ENCODE measurements at places on chromosomes 1 and 21.
A peak's percentile ranks its signal among the peaks of the same experiment; 100 is the strongest.

DNA sequence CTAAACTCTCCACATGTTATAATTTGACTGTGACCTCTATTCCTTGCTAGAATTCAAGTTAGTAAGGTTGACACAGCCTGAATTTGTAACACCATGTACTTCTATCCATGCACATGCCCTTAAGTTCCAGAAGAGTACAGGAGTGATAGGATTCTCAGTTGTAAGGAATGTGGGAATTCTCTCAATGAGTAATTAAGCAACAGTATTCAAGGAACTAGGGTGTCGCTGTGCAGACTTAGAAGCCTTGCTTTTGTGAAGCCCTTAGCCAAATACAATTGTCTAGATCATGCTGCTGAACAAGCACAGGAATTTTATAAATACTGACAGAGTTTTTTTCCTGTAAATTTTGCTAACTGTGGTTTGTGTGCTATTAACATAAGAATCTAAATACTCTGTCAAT lies 276.3 kb upstream of the PTBP2 start:
- no peak for DNase-seq
- H3K4me1 ChIP-seq: no peaks in the 10 kb centered on the region
- H3K36me3 ChIP-seq: no peaks in the 10 kb centered on the region
- H3K4me3 ChIP-seq: no peak overlapping the region
- no peaks in the 10 kb centered on the region for H3K27me3 ChIP-seq
- H3K27ac ChIP-seq: no peak overlapping the region

- H3K4me3 ChIP-seq: peak overlapping the region; percentile 93
- peak overlapping the region; percentile 83 for H3K27ac ChIP-seq
- peak; percentile 28 for DNase-seq
- H3K36me3 ChIP-seq: no peaks in the 10 kb centered on the region
- peaks cover 44% of the 10 kb centered on the region for H3K4me1 ChIP-seq
Observed at GRCh38 chr1:201022820-201023516, 546 bp downstream of the KIF21B start.

- H3K36me3 ChIP-seq: no peaks in the 10 kb centered on the region
- DNase-seq: no peak
- no peaks in the 10 kb centered on the region for H3K27me3 ChIP-seq
- H3K4me3 ChIP-seq: no peak overlapping the region
Observed at GRCh38 chr1:1974834-1975233, 28.8 kb downstream of the CFAP74 start.

GRCh38 chr1:94339206-94339927 lies 78.8 kb upstream of the ABCD3 start:
- H3K4me3 ChIP-seq: no peak overlapping the region
- no peaks in the 10 kb centered on the region for H3K36me3 ChIP-seq
- H3K27me3 ChIP-seq: no peaks in the 10 kb centered on the region

GRCh38 chr1:115880981-115881672 lies 40.2 kb upstream of the NHLH2 start:
- no peak overlapping the region for H3K27ac ChIP-seq
- DNase-seq: no peak
- H3K4me3 ChIP-seq: no peak overlapping the region
- H3K27me3 ChIP-seq: no peaks in the 10 kb centered on the region

GRCh38 chr1:54604572-54605370 lies 18.6 kb downstream of the FAM151A start:
- H3K4me1 ChIP-seq: peaks cover 14% of the 10 kb centered on the region
- DNase-seq: peak; percentile 18
- H3K27ac ChIP-seq: no peak overlapping the region
- no peaks in the 10 kb centered on the region for H3K36me3 ChIP-seq
- no peaks in the 10 kb centered on the region for H3K27me3 ChIP-seq
- no peak overlapping the region for H3K4me3 ChIP-seq

DNA sequence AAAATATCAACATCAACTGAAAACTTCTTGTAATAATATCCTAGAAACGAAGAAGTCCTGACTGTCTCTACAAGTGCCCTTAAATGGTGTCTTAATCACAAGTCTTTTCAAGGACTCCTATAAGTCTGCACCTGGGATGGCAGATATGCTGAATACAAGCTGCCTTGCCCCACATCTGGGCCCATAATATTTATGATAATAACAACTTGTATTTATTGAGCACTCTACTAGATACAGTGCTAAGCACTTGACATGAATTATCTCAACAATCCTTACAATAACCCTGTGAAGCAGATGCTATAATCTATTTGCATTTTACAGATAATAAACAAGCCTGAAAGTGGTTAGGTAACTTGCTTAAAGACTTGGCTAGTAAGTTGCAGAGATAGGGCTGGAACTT lies 78.0 kb upstream of the ZNF648 start:
- no peaks in the 10 kb centered on the region for H3K36me3 ChIP-seq
- no peak for DNase-seq
- no peak overlapping the region for H3K27ac ChIP-seq
- H3K27me3 ChIP-seq: no peaks in the 10 kb centered on the region
- H3K4me3 ChIP-seq: no peak overlapping the region

- no peaks in the 10 kb centered on the region for H3K36me3 ChIP-seq
- H3K4me3 ChIP-seq: peak overlapping the region; percentile 38
- no peak overlapping the region for H3K27ac ChIP-seq
- H3K4me1 ChIP-seq: no peaks in the 10 kb centered on the region
- H3K27me3 ChIP-seq: no peaks in the 10 kb centered on the region
Observed at GRCh38 chr1:56774067-56774609, 45.1 kb downstream of the FYB2 start.

GRCh38 chr1:12230549-12231275 lies 882 bp downstream of the VPS13D start:
- H3K4me3 ChIP-seq: peak overlapping the region; percentile 82
- H3K27me3 ChIP-seq: no peaks in the 10 kb centered on the region
- H3K36me3 ChIP-seq: no peaks in the 10 kb centered on the region
- H3K4me1 ChIP-seq: peaks cover 19% of the 10 kb centered on the region
- H3K27ac ChIP-seq: peak overlapping the region; percentile 92

DNA sequence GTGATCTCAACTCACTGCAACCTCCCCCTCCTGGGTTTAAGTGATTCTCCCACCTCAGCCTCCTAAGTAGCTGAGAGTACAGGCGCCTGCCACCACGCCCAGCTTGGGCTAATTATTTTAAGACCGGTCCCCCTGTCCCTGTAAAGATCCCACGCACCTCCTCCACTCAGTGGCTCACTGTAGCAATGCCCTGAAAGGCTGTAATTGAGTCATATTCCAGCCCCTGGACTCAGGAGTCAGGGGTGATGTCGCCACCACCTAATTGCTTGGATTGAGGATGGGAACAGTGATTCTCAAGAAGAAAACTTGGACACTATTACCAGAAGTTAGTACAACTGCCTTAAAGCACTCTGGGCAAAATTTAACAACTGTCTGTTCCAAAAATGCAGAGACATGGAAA lies 3.1 kb upstream of the EDARADD start:
- peaks cover 7% of the 10 kb centered on the region for H3K4me1 ChIP-seq
- no peaks in the 10 kb centered on the region for H3K36me3 ChIP-seq
- H3K4me3 ChIP-seq: no peak overlapping the region
- DNase-seq: no peak
- no peak overlapping the region for H3K27ac ChIP-seq

GRCh38 chr1:33516428-33516827 lies 44.0 kb downstream of the ZSCAN20 start:
- H3K4me3 ChIP-seq: no peak overlapping the region
- no peak overlapping the region for H3K27ac ChIP-seq
- H3K4me1 ChIP-seq: no peaks in the 10 kb centered on the region
- no peaks in the 10 kb centered on the region for H3K27me3 ChIP-seq
- DNase-seq: no peak

DNA sequence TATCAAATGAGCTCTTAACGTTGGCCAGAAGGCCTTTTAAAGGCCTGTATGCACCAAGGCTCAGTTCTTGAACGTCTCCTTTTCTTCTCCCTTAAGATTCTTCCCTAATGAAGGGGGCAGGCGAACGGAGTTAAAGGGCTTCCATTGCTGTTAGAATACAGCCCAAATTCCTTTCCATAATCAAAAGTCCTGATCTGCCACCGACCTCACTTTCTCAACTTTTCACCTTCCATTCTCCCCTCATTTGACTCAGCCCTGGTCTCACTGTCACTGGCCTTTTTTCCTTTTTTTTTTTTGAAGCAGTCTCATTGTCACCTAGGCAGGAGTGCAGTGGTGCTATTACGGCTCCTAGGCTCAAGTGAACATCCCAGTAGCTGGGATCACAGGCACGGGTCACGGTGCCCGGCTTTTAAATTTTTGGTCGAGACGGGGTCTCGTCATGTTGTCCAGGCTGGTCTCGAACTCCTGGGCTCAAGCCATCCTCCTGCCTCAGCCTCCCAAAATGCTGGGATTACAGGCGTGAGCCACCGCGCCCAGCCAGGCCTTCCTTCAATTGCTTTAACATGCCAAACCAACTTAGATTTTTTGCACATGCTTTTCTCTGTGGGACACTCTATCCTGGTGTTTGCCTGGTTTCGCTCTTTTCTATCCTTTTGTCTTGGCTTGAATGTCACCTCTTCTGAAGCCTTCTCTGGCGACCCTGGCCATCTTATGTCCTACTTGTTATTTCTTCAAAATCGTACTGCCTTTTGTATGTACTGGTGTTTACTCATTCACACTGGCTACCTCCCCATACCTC lies 612 bp upstream of the CMPK1 start:
- H3K27me3 ChIP-seq: no peaks in the 10 kb centered on the region
- H3K36me3 ChIP-seq: no peaks in the 10 kb centered on the region
- peak overlapping the region; percentile 92 for H3K27ac ChIP-seq
- DNase-seq: no peak
- H3K4me3 ChIP-seq: peak overlapping the region; percentile 87
- peaks cover 16% of the 10 kb centered on the region for H3K4me1 ChIP-seq

DNA sequence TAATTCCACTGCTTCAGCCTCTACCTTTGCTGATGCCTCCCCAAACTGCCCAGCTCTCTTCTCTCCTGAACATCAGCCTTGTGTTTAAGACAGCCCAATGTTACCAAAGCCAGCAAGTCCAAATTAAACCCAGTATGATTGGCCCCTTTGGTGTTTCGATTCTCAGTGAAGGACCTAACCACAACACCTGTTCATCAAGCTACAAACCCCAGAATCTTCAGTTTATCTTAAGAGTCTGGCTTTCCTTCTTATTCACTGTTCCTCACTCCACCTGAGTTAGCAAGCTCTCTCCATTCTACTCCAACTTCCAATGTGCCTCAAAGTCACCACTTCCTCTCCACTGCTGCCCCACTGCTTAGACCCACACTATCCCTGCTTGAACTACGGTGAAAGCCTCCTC lies 25.5 kb upstream of the ITPKB start:
- no peak overlapping the region for H3K27ac ChIP-seq
- no peak for DNase-seq
- no peaks in the 10 kb centered on the region for H3K27me3 ChIP-seq
- no peaks in the 10 kb centered on the region for H3K36me3 ChIP-seq
- no peak overlapping the region for H3K4me3 ChIP-seq
- peaks cover 3% of the 10 kb centered on the region for H3K4me1 ChIP-seq

DNA sequence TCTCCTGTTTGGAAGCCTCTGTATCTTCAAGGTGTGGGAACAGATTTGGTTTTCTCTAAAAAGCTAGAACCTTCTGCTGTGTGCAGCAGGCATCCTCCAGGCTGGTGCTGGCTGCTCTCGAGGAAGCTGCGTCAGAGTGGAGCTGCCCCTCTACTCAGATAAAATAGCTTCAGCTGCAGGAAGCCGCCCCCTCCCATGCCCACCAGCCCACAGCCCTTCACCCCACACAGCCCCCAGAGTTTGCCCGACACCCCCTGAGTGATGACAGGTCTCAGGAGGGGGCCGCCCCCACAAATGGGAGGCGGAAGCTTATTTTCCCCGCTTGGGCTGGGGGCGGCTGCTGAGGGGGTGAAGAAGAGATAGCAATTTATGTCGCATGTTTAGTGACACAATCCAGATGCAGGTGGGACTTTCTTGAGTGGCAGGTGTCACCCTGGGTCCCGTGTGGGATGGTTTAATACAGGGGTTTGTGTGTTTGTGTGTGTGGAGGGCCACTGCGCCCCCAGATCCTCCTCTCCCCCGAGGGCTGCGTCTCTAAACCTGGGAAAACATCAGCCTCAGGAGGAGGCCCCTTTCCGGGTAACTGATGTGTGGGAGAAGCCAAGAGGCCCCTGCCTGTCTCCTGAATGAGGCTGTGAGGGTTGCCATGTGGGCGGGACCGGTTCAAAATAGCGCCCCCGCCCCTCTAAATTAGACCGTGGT lies 55.4 kb downstream of the STUM start:
- DNase-seq: no peak
- H3K4me1 ChIP-seq: no peaks in the 10 kb centered on the region
- no peak overlapping the region for H3K27ac ChIP-seq
- no peak overlapping the region for H3K4me3 ChIP-seq

- H3K4me3 ChIP-seq: no peak overlapping the region
- peaks cover 28% of the 10 kb centered on the region for H3K4me1 ChIP-seq
- H3K27me3 ChIP-seq: no peaks in the 10 kb centered on the region
- DNase-seq: no peak
- no peaks in the 10 kb centered on the region for H3K36me3 ChIP-seq
- H3K27ac ChIP-seq: peak overlapping the region; percentile 70
Observed at GRCh38 chr1:2259668-2260402, 31.7 kb downstream of the SKI start.

All from naive thymus-derived CD4-positive, alpha-beta T cell (primary cell).